NCI-H226 (cell line): ENCODE measurements at places on chromosomes 3 and 15.

DNA sequence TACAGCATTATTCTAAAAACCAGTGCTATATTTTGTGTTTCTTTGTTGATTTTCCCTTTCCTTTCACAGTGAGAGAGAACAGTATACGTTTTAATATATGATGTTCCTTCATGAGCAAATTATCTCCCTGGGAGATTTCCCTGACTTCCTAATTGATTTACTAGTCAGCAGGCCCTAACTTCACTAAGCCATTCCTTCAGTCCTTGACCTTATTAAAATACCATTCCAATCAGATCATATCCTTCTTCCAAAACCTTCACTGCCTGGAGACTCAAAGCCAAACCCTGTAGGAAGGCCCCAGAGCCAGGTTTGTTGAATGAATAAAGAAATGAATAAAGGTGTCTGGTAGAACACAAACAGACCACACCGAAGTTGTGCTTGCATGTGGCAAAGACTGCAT, 43.8 kb upstream of the ARHGEF3 start:
- DNase-seq, result no peak

- DNase-seq, result no peak
Observed at GRCh38 chr3:57783186-57784088, 27.3 kb downstream of the SLMAP start.

GRCh38 chr3:31133541-31133940, 239.1 kb upstream of the GADL1 start:
- DNase-seq, result no peak

DNA sequence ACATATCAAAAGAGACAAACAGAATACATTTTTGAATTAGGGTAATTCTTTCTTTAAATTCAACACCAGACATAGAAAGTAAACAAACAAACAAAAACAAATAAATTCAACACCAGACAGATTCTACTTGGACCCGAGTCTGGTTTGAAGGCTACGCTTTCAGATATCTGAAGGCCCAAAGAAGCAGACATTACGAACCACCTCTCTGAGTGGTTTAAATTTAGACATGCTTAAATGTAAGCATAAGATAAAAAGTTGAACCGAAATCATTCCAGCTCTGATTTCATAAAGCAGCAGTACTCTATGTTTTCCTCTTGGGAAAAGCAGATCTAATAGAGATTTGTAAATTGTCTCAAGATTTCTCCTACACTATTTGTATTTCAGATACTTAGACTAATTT, 29.9 kb downstream of the UBA5 start:
- DNase-seq, result no peak

DNA sequence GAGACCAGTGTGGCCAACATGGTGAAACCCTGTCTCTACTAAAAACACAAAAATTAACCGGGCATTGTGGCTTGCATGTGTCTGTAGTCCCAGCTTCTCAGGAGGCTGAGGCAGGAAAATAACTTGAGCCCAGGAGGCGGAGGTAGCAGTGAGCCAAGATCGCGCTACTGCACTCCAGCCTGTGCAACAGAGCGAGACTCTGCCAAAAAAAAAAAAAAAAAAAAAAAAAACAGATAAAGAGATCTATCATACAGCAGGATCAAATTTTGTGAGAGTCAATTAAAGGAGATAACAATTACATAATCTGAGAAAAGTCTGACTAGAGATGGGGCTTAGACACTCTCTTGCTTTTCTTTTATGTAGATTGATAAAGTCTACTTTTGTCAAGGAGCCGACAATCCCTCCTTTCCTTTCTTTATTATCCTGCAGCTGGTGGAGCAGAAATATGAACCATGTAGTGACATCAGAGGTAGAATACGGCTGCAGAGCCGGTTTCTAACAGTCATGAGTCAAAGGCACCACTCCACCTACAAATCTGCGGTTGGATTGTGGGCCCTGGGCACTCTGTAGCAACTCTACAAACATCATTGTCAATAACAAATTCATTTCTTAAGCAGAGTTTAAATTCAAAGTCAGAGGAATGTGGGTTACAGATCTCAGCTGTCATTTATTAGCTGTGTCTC, 9.0 kb downstream of the C2CD4A start:
- DNase-seq, result no peak
